Esophagus squamous epithelium (tissue), 5 donors: ENCODE measurements at places on chromosomes 5 and 9.

GRCh38 chr5:10634050-10634449 lies 70.2 kb downstream of the ANKRD33B start:
- no peak for DNase-seq

- no peak for DNase-seq
Measured at GRCh38 chr9:98263080-98263479, 7.6 kb upstream of the TBC1D2 start.

DNA sequence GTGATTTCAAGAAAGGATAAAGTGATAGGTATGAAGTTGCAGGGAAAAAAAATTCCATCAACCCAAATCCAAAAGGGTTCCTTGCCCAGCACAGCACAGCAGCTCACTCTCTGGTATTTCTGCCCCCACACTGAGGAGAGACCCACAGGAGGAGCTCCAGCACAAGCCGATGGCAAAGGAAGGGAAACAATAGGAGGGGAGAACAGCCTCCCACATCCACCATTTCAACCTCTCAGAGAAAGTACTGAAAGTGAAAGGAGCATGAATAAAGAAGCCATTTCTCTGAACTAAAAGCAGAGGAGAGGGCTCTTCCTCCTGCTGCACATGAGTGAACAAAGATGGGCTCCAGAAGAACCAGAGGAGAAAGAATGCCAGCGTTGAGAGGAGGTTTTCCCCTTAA lies 54.9 kb upstream of the ZSWIM6 start:
- DNase-seq: no peak

- no peak for DNase-seq
Measured at GRCh38 chr5:133050521-133050920, 1.3 kb upstream of the HSPA4 start.

DNA sequence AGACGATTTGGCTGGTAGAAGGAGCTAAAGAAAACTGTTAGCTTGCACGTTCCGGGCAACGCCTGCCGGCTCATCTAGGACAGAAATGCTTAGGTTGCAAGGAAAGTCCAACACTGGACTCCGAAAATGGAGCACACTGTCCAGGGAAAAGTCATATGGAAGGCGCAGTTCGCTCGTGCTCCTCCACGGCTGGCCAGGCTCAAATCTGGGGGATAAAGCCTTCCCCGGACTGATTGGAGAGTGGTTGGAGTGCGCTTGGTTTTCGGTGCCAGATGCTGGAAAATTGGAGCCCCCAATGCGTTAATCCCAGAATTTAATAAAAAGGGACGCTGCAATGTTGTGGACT lies 955 bp downstream of the CDH6 start:
- DNase-seq: no peak

- no peak for DNase-seq
Measured at GRCh38 chr5:93307557-93307956, 273.5 kb downstream of the NR2F1-AS1 start.

DNA sequence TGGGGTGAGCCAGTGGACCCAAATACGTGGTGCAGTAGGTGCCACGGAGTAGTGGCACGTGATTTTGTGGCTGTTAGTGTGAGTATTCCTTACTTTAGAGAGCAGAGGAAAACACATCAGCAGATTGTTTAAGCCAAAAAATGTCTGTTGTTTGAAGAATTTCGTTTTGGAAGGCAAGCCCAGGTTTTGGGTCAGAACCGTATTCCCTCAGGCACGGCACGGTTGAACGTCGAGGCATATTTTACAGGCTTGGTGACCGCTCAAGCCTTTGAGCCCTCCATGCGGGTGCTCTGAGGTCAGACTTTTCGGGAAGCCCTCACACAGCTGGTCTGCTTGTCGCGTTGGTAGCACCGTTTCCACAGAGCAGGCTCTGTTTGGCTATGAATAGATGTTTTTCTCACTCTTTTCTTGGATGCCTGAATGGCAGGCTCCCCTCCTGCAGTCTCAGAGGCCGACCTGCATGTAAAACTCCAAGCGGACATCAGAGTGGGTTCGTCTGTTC lies 27.2 kb downstream of the NEK6 start:
- no peak for DNase-seq

DNA sequence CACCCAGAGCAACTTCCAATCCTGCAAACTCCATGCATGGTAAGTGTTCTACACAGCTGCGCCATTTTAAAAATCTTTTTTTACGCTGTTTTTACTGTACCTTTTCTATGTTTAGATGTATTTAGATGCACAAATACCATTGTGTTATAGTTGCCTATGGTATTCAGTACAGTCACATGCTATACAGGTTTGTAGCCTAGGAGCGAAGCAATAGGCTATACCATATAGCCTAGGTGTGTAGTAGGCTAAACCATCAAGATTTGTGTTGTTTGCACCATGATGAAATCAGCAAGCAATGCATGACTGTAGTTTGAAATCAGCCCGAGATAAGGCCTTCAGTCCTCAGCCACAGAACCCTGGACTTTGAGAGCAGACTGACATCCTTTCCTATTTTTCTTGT lies 101.2 kb downstream of the LIX1 start:
- no peak for DNase-seq

DNA sequence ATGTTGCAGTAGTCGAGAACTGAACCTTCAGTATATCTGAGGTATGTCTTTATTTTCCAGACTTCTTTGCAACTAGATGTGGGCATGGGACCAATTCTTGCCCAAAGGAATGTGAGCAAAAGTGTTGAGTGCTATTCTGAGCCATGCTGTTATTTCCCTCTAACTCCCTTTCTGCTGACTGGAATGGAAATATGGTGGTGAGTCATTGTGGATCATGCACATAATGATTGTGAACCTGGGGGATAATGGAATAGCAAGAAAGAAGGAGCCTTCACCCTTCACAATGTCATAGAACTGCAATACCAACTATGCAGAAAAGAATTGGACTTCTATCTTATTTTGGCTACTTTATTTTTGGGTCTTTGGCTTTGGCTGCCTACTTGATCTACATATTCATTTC lies 10.3 kb upstream of the DOCK2 start:
- no peak for DNase-seq

- no peak for DNase-seq
Measured at GRCh38 chr9:1738511-1739100, 276.5 kb upstream of the SMARCA2 start.

DNA sequence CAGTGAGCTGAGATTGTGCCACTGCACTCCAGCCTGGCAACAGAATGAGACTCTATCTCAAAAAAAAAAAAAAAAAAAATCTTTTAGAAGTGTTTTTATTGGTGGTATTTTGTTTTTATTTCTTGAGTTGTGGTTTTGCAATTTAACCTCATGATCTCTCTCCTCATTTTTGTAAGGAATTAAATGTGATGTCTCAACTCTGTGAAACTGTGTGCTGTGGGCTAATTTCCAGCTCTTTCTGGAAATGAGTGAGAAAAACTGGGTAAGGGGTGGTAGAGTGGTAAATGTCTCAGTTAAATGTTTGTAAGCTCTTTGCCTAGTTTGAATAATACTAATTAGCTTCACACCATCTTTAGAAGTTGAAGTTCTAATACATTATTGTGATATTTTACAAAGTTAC lies 29.0 kb downstream of the ACO1 start:
- no peak for DNase-seq

DNA sequence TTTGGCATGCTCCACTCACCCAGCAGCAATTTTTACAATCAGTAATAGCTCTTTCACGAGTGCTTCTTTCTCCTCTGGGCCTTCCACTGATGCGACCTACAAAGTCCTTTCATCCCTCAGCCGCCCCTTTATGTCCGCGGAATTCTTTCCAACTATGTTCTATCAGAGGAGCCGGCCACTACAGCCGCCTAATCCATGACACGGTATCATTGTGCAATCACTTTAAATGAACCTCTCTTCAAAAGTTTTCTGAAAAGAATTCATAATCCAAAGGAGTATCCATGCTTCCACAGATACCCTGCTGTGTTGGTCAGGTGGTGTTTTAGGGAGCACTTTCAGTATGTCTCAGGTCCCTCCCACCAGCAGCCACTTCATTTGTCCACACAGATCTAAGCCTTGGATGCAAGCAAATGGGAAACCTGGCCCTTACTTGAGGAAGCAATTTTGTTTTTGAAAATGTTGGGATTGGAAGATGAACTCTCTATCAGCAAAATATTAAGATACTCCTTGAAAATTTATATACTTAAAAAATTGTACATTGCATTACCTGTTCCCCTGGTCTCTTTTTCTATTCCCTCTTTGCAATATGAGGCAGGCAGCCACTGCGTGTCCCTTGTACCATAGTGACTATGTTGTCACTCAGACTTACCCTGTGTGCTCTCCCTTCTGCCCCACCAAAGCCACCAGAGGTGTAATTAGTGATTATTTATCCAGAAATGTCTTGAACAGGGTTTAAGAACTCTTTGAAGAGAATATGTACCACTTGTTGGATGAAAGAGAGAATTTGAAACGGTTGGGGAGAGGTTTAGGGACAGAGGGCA lies 12.9 kb upstream of the MEF2C start:
- DNase-seq: no peak

DNA sequence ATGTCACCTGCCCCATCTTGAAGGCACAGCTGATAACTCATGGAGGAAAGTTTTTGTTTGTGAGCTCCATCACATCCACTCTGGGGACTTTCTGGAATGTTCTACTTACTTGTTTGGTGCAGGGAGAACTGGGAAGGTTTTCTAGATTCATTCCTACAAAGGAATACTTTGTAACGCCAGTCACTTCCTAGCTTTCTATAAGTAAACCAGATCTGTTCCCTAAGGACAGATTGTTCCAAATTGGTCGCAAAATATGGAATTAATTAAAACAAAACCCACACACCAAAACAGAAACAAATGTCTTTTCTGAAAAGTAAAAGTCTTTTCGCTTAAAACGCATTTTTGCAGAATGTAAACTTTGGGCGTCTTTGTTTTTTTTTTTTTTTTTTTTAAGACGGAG lies 167.6 kb downstream of the PDZD2 start:
- no peak for DNase-seq

- DNase-seq: no peak
Measured at GRCh38 chr9:114745879-114746550, 59.8 kb downstream of the TNFSF15 start.

DNA sequence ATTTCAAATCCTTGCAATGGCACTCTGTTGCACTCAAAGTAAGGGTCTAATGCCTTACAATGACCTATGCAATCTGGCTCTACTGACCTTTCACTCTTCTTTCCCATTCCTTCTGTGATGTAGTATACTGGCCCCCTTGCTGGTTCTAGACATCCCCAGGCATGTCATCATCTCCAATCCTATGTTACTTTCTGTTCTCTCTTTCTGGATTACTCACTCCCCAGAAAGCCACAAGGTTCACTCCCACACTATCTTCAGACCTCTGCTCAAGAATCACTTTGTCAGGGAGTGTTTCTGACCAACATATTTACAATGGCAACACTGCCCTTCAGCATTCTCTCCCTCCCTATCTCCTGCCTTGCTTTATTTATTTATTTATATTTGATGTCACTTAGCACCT lies 802.2 kb upstream of the WWC1 start:
- no peak for DNase-seq

- DNase-seq: no peak
Measured at GRCh38 chr5:89216606-89217005, 333.6 kb upstream of the MEF2C start.

- DNase-seq: no peak
Measured at GRCh38 chr5:83540105-83540504, 68.6 kb downstream of the VCAN start.

DNA sequence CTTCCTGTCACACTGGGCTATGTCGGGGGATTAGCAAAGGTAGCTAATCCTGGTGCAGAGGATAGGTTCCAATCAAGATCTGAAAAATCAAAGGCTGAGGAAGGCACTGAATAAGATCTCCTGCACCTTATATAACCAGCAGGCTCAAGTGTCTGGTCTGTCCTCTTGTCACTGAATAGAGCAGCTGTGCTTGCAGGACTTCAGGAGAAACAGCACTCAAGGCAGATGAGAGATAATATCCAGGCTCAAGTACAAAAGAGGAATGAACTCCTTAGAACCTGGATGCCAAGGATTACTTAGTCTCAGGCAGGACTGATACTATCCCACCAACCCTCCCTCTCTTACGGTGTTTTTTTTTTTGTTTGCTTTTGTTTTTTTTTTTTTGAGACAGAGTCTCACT lies 108.8 kb upstream of the LRRTM2 start:
- DNase-seq: no peak

DNA sequence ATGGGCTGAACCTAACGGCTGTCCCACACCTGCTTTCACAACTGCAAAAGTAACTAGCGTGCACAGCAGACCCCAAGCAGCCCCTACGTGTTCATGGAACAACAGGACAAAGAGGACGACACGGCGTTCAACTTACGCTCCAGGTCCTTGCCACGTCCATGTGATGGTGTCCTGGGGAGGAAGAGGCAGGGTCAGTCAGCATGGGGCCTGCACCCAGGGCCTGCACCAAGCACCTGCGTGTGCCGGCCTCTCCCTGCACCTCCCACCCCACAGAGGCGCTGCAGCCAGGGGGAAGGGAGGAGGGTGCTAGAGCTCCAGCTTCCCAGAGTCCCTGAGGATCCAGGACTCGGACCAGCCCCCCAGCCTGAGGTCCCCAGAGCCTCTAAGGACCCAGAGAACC lies 35.6 kb upstream of the SLC6A3 start:
- no peak for DNase-seq

- no peak for DNase-seq
Measured at GRCh38 chr5:90119531-90119971, 290.0 kb downstream of the CETN3 start.

- no peak for DNase-seq
Measured at GRCh38 chr5:98957307-98957706, 28.5 kb upstream of the CHD1 start.

DNA sequence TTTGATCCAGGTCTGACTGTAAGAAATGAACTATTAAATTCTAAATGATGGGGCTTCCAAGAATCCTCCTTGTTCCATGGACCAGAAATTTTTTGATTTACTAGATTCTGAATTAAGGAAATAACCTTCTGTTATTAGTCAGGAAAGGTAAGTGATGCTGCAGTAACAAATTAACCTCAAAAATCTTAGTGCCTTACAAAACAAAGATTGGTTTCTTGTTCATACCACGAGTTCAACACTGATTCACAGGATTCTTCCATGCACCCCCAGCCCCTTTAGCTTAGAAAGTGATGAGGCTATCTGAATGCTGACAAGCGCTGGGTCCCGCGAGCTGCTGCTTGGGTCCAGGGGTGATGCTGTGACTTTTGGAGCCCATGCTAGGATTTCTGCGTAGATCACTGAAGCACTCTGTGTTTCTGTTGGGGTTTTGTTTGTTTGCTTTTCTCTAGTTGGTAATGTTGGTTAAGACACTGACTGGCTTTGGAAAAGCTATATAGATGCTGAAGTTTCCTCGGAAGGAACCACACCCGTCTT lies 52.3 kb downstream of the COL15A1 start:
- no peak for DNase-seq

- DNase-seq: no peak
Measured at GRCh38 chr5:110112348-110112747, 422.6 kb downstream of the MAN2A1 start.

GRCh38 chr5:65883461-65883860 lies 42.9 kb upstream of the ERBIN start:
- DNase-seq: no peak

GRCh38 chr9:116901260-116901659 lies 214.2 kb downstream of the TRIM32 start:
- DNase-seq: no peak

GRCh38 chr5:109769597-109770291 lies 80.0 kb downstream of the MAN2A1 start:
- DNase-seq: no peak
